ENCODE measurements at places on chromosomes 4 and X. TPM values are rescaled to one million over a fixed set of nuclear protein-coding genes. Genes with fewer than 3 reads are reported as not detected.

The ARAP2 gene
- 46.3 TPM for total RNA-seq

The ABRAXAS1 gene
- 6.6 TPM for total RNA-seq

The SATL1 gene
- not detected for total RNA-seq

The RS1 gene
- total RNA-seq = not detected

The GRIA3 gene
- total RNA-seq = 0.51 TPM

The OGT gene
- total RNA-seq = 104 TPM

The HTRA3 gene
- total RNA-seq = 0.26 TPM

The DDX53 gene
- not detected for total RNA-seq

The TRIM60 gene
- total RNA-seq = not detected

The THAP6 gene
- total RNA-seq = 9.7 TPM

The GRIA2 gene
- total RNA-seq = not detected

The PPID gene
- 18.1 TPM for total RNA-seq

The CC2D2A gene
- 5.5 TPM for total RNA-seq

The AVPR2 gene
- not detected for total RNA-seq

DNA sequence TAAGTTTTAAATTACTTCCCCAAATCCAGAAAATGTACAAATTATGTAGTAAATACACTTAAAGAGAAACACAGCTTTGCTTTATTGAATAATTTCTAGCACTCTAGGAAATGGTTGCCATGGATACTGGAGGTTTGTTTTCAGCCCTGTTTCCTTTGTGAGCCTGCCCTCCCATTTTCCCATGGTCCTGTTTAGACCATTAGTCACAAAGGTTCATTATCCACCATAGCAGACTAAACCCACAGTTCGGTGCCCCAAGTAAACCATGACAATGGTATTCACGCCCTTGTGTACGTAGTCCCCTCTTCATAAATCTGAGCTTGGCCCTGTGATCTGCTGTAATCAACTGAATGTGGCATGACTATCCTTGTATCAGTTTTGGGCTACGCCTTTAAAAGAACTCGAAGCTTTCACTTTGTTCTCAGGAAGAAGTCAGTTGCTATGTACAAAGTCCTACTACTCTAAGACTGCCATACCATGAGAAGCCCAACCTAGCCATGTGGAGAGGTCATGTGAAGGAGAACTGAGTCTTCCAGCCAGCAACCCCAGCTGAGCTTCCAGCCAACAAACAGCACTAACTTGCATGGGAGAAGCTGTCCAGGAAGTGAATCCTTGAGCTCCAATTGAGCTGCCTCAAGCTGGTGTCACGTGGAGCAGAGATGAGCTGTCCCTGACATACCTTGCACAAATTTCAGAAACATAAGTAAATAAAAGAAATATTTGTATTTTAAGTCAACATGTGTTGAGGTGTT is 300.4 kb downstream of the LDB2 start:
- no peak for DNase-seq

GRCh38 chr4:176752191-176752749 is 40.5 kb downstream of the VEGFC start:
- no peak for DNase-seq

DNA sequence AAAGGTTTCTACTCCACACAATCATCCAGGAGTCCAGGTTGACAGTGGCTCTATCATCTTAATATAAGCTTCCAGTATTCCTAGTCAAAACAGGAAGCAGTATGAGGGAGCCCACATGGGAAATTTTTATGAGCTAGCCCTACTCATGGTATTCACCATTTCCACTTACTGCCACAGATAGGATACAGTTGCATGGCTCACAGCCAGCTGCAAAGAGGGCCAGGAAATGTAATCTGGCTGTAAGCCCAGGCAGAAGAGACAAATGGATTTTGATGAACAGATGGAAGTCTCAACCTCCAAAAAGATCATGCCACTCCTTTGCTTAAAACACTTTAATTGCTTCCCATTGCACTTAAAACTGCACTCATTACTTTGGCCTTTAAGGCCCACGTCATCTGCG is 150.6 kb downstream of the ADAMTS3 start:
- DNase-seq = peak; percentile 45

DNA sequence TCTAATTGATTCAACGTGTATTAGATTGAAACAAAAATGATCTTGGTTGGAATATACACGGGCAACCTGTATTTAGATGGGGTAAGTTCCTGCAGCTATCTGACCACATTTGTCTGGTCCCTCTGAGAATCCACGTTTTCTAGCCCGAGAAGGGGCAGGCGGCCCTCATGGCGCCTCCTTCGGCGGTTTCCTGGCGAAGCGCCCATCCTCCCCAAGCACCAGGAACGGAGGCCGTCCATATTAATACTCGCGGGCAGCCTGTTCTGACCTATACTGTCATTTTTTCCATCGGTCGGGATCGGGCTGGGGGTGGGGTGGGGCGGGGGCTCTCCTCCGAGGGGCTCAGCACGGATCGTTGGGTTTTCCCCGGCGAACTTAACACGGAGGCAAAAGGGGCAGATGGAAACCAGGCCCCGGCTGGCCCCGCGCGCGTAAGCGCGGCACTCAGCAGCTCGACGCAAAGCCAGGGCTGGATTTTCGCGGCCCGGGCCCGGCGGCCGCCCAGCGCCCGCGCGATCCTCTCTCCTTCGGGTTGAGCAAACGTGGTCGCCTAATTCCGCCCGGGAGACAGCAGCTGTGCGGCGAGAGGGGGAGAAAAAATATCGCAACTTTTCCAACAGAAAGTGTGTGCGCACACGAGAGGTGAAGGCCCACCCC is 77.2 kb upstream of the BCOR start:
- no peak for DNase-seq

- peak; percentile 7 for DNase-seq
Observed at GRCh38 chrX:130915302-130915701, 12.3 kb upstream of the ENOX2 start.

DNA sequence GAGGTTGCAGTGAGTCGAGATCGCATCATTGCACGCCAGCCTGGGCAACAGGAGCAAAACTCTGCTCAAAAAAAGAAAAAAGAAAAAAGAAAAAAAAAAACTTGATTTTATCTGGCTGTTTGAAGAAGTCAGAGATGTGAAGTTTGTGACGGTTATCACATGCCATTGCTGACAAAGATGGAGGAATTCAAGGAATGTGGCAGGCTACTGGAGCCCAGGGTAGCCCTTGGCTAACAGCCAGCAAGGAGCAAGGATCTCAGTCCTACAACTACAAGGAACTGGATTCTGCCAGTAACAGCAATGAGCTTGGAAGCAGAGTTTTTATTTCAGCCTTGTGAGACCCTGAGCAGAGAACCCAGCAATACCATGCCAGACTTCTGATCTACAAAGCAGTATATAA is 24.3 kb upstream of the TET2 start:
- DNase-seq = no peak

GRCh38 chr4:6180841-6181631 is 19.3 kb downstream of the JAKMIP1 start:
- DNase-seq = no peak

GRCh38 chrX:35868501-35868900 is 51.0 kb upstream of the CFAP47 start:
- DNase-seq = no peak

- DNase-seq = peak; percentile 18
Observed at GRCh38 chr4:97153042-97153441, 990.2 kb downstream of the STPG2 start.

GRCh38 chr4:138859254-138859653 is 156.3 kb upstream of the NOCT start:
- peak; percentile 63 for DNase-seq

DNA sequence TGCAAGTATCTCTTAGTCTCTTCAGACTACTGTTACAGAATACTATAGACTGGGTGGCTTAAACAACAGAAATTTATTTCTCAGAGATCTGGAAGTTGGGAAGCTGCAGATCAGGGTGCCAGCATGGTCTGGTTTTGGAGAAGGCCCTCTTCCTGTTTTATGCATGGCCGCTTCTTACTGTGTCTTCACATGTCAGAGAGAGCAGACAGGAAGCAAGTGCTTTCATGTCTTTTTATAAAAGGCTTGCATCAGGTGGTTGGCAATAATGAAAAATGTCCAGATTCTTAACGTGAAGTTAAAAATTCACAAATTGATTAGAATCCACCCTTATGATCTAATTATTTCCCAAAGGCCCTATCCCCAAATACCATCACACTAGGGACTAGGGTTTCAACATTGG is 284.9 kb downstream of the RPA4 start:
- DNase-seq = no peak

GRCh38 chrX:108285356-108285755 is 152.9 kb downstream of the COL4A6 start:
- no peak for DNase-seq

GRCh38 chr4:3522651-3523050 is 9.6 kb downstream of the LRPAP1 start:
- no peak for DNase-seq

GRCh38 chr4:185587427-185588161 is 52.3 kb upstream of the PDLIM3 start:
- no peak for DNase-seq

DNA sequence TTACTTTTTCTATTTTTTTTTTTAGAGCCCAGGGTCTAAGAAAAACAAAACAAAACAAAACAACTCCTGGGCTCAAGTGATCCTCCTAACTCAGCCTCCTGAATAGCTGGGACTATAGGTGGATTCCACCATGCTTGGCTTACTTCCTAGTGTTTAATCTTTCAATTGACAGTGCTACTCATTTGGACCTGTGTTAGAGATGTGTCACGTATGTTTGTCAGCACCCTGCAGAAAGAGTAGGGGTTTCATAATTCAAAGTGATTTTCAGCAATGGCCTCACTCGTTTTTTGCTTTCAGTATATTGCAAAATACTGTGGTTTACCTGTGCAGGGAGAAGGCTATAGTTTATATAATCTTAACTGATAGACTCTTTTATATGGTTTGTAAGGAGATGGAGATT is 71.6 kb upstream of the TEX13D start:
- DNase-seq = peak; percentile 7

GRCh38 chrX:131821945-131822622 is 201.0 kb upstream of the STK26 start:
- no peak for DNase-seq

DNA sequence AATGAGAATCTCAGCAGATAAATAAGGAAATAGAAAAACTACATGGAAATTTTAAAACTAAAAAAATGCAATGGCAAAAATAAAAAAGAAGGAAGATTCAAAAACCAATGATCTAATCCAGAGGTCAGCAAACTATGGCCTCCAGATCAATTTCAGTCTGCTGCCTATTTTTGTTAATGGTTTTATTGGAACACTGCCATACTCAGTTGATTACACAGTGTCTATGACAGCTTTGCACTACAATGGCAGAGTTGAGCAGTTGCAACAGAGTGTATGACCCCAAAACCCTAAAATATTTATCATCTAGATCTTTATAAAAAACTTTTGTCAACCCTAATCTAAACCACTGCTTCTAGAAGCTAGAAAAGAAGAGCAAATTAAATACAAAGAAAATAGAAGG is 170.3 kb downstream of the RAB28 start:
- DNase-seq = no peak

GRCh38 chr4:16783119-16783518 is 115.3 kb downstream of the LDB2 start:
- DNase-seq = no peak

DNA sequence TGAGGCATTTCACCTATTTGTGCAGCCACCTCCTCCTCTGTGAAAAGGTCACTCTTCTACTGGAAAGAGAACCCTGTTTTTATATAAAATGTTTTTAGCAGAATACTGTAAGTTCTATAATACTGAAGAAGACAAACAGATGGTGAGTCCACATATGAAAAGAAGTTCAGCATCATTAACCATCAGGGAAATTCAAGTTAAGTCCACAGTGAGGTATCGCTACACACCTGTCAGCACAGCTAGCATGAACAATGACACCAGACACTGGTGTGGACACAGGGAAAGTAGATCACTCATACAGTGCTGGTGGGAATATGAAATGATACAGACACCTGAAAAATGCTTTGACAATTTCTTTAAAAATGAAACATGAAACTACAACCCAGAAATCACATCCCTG is 133.0 kb downstream of the MAD2L1 start:
- no peak for DNase-seq

DNA sequence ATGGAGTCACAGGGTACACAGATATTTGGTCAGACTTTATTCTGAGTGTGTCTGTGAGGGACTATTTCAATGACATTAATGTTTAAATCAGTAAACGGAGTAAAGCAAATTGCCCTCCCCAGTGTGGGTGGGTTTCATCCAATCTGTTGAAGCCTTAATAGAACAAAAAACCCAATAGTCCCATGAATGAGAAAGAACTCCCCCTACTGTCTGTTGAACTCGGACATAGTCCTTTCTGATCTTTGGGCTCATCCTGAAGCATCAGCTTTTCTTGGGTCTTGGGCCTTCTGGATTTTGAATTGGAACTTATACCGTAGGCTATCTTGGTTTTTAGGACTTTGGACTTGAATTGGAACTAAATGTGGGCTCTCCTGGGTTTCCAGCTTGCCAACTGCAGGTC is 193.6 kb downstream of the COX7B2 start:
- DNase-seq = no peak

- DNase-seq = no peak
Observed at GRCh38 chrX:139093201-139093600, 381.7 kb upstream of the FGF13 start.

DNA sequence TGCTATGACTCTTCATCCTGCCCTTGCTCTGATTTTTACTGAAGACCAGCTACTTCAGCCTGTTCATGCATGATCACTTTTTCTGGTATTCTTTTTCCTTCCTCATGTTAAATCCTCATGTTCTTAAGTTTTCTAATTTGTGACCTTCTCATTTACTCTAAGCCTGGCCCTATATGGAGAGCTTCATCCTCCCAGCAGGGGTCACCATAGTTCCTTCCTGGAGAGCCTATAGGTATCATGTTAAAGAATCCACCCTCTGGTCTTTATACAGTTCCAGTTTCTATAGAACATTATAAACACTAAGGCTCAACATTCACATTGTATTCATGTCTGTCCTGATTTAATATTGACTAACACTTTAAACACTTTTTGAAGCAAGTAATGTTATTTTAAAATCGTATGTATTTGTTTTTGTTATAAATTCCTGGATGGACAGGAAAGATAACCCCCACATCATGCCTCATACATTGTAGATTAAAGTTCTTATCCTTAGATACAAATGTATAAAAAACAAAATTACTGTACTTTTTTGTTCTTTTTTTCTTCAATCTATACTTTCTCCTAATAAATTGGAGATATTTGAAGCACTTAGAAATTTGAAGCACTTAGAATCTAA is 53.8 kb upstream of the OTUD4 start:
- DNase-seq = peak; percentile 59

DNA sequence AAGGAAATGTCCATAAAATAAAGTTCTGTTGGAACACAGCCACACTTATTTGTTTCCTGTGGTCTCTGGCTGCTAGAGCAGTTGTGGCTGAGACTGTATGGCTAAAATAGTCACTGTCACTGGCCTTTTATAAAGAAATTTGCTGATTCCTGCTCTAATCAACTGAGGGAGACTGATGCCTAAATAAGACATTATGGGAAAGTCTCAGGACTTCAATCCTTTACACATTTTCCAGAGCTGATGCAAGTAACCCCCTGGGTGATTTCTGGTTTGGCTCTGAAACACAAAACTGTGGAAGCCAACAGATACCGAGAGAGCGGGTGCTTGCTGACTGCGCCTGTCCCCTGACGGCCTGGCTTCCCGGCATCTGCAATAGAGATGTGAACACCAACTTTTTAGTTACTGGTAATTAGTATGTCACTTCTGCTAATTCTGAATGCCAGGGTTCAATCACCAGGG is 64.0 kb downstream of the POLR2B start:
- no peak for DNase-seq
